ENCODE measurements at places on chromosomes 7 and 10.

GRCh38 chr7:134374791-134375190 is 58.1 kb upstream of the SLC35B4 start:
- DNase-seq: no peak

DNA sequence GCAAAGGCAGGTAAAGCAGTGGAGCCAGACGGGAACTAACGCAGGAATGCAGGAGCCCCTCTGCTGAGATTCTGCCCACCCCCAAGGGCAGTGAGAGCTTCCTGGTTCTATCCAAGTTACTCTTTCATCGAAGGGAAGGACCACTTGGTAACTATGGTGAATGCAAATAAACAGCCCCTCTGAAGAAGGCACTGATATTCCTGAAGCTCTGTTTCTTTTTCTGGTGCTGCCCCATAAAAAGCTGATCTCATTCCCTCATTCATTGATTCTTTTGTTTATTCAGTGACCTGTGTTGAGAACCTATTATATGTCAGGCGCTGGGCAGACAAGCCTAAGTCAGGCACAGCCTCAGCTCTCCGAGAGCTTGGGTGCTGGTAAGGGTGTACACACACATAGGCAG is 217.3 kb downstream of the SNX10 start:
- no peak for DNase-seq

- no peak for DNase-seq
Observed at GRCh38 chr7:8058852-8059251, 90.3 kb downstream of the GLCCI1 start.

- DNase-seq: no peak
Observed at GRCh38 chr7:15543256-15543655, 18.6 kb downstream of the AGMO start.

- no peak for DNase-seq
Observed at GRCh38 chr7:13577566-13578145, 411.8 kb downstream of the ETV1 start.

DNA sequence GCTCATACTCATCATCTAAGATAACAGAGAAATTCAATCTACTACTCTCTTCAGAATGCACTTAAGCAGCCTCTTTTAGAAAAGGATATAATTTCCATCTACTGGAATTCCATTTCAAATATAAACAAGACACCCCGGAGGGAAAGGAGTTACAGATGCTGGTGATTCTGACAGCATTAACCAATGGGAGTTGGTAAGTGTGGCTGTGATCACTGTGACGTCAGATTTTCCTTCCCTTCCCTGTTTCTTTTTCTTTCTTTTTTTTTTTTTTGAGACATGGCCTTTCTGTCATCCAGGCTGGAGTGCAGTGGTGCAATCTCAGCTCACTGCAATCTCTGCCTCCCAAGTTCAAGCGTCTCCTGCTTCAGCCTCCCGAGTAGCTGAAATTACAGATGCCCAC is 106.6 kb downstream of the ACTR3B start:
- no peak for DNase-seq

DNA sequence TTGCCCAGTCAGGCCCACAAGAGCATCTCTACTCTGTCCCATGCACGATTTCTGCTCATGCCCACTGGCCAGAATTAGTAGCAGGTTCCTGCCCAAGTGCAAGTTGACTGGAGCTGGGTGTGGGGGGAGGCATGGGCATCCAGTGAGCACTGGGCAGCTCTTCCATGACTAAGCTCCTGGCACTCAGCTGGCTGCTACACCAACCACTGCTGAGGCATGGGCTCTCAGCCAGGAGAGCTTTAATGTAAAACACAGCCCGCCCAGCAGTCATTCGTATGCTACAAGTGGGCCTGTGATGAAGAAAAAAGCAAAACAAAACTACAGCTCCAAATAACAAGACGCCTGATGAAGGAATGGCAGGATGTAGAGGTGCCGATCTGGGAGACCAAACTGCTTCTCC is 335.4 kb upstream of the PFKP start:
- DNase-seq: no peak

- DNase-seq: no peak
Observed at GRCh38 chr10:124680675-124681074, 63.5 kb downstream of the FAM53B start.

Measured in fibroblast of skin of right quadriceps (primary cell).